ENCODE measurements at places on chromosomes 2 and 18. TPM values are rescaled to one million over a fixed set of nuclear protein-coding genes. Genes with fewer than 3 reads are reported as not detected.

GRCh38 chr2:228329282-228329681 lies 147.8 kb upstream of the SPHKAP start:
- DNase-seq = no peak

DNA sequence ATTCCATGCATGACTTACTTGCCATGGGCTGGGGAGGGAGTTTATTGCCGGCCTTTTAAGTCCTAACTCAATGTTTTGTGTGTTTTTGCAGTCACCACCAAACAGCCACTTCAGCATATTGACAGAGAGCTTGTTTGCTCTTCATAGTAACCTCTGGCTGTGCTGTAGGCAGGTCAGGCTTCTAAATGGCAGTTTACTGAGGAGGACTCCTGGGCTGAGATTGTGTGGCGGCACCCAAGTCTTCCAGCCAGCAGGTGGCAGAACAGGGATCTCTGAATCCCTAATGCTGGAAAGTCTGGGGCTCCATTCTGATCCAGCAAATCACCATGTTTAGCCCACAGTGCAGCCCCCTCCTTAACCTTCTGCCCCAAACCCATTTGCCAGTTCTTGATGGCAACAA lies 121.2 kb downstream of the CAPN13 start:
- DNase-seq = no peak

The YPEL5 gene
- 54.9 TPM for polyA plus RNA-seq

The FER1L5 gene
- 0.76 TPM for polyA plus RNA-seq

DNA sequence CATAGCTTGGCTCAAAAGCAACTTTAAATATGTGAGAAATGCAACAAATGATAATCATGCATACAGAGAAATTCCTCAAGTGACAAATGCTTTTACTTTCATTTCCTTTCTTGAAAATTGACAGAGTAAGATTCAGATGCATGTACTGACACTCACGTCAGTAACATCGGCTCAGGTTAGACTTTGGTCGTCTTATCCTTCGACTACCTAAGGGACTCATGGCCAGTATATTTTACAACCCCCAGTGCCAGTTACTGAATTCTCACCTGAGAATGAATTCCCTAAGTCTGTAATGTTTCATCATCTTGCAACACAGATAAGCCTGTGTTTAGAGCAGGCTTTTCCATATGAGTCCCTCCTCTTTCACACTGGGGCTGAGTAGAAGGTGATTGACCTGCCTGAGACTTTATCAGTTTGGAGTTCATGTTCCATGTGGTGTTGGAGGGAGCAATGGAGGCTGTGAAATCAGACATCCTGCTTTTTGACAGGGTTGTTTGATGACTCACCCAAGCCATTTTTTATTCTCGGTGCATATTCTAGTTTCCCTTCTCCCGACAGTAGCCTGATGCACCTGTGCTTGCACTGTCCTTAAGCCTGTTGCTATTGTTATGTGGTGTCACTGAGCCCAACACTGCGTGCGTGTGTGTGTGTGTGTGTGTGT lies 30.5 kb upstream of the ATP8B1 start:
- DNase-seq = no peak

GRCh38 chr2:233331536-233331935 lies 22.8 kb upstream of the DGKD start:
- peak; percentile 37 for DNase-seq

The COLEC11 gene
- polyA plus RNA-seq = 0.95 TPM

GRCh38 chr2:124975224-124975623 lies 950.1 kb downstream of the CNTNAP5 start:
- no peak for DNase-seq
